Stimulated activated CD8-positive, alpha-beta memory T cell treated with anti-CD3 and anti-CD28 coated beads, Interleukin-2, amount 100 ng/mL, for 48 hours (primary cell): ENCODE measurements at places on chromosomes 3 and 15.

DNA sequence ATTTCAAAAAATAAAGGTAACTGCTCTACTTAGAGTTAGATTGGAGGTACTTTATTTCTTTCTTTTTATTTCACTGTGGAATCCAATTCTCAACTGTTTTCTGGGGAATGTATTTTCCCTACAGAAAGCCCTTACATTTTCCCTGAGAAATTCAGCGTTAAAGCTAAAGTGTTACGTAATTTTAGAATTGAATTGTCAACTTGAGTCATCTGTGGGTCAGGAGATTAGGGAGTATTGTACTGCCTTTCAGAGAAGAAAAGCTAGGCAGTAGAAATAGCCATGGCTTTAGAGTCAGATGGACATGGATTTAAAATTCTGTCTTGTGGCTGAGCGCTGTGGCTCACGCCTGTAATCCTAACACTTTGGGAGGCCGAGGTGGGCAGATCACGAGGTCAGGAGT is 728.6 kb downstream of the ROBO1 start:
- DNase-seq, result no peak

GRCh38 chr3:114624571-114625181 is 330.8 kb downstream of the TIGIT start:
- no peak for DNase-seq

- DNase-seq, result no peak
These were observed 10.8 kb downstream of the BHLHE40 start for GRCh38 chr3:4990069-4990468.

DNA sequence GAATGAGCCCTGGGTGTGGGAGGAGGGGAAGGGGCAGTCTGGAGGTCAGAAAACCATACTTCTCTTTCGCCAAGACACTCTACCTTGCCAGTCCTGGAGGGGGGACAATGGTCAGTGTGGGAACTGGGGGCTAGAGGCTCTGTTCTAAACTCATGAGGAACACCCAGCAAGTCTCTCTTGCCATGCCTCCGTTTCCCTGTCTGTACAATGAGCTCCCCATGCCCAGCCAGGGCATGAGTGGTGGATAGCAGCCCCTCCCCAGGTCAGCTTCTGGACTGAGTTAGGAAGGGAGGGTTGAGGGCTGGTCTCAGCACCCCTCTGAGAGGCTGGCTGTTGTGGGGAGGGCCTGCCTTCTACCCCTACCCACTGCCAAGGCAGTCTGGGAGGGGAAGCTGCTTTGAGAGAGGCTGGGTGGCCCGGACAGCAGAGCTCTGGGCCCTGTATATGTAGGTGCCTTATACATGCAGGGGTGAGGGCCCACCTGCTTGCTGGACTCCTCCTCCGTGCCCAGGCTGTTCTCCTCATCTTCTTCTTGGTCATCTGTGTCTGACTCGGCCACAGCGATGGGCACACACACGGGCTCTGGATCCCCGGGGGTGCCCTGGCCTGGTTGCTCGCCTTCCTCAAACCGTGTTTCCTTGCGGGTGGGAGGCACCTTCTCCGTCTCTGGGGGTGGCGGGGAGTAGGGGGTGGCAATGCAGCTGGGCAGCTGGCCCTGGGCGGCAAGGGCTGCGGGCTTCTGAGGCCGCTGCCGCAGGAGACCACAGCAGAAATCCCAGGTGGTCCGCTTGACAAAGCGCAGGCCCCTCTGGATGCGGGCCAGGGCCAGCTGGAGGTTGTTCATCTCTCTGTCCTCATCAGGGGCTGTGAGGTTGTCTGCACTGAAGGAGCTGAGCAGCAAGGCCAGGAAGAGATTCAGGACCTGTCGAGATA is 68.8 kb downstream of the SCN5A start:
- DNase-seq, result no peak

DNA sequence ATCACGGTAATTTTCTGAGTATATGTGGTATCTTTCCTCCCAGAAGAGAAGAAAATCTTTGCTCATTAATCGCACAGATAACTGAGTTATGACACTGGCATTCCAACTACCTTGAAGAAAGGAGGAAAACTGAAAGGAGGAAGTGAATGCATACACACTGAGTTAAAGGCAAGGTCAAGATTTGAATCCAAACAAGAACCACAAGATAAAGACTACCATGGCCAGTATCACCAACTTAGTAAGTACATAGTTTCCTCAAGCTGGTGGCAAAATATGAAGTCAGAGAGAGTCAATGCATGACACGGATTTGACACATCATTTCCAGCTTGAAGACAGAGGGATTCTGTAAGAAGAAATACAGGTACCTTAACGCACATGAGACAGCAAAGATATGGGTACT is 287.5 kb downstream of the ULK4 start:
- no peak for DNase-seq

DNA sequence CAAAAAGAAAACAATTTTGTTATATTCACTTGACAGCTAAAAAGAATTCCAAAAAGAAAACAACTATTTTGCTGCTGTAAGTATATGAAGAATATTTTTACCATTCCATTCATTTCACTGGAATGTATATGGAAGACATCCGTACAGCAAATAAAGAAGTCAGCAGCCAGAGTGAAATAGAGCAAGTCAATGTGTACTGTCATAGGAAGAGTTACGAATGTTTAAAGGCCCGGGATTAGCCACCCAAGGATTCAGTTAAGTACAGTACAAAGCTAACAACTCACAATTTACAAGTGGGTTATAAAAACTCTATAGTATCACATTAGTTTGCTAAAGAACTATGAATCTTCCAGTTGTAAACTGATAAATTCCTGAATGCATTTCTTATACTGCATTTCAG is 14.4 kb upstream of the XXYLT1 start:
- no peak for DNase-seq

DNA sequence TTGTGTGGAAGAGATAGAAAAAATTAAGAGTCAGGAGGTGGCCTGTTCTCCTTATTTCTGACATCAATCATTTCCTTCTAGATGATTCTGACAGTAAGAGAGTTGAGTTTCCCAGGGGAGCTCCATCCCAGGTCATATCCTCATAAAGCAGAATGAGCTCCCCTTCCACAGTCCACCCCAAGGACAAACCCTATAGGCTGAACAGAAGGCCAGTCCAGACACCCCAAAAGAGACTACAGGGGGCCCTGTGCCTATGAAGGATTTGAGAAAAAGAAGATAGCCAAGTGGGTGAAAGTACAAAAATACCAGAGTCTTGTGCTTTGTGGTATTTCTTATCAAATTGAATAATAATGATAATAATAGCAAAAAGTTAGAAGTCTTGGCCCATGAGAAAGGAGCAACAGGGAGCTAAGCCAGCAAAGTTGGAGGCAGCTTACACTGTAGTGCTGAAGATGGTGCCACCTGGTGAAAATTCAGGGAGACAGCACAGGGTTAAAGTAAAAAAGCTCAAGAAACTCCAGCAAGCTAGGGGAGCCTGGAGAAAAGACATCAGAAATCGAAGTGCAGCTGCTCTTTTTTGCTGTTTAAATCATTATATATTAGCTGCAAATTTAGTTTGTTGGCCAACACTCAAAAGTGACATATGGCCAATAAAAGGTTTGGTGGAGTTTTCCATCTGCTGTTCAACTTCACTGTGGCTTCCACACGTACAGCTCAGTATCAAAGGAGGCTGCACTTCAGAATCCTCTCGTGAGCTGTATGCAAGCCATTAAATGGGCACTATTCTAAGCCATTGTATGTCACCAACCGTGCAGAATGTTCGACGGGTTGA is 35.8 kb upstream of the SLC24A5 start:
- DNase-seq, result no peak

- DNase-seq, result no peak
These were observed 120.6 kb downstream of the PPM1L start for GRCh38 chr3:160876643-160877042.

- no peak for DNase-seq
These were observed 5.9 kb upstream of the RPS27L start for GRCh38 chr15:63163217-63163616.

DNA sequence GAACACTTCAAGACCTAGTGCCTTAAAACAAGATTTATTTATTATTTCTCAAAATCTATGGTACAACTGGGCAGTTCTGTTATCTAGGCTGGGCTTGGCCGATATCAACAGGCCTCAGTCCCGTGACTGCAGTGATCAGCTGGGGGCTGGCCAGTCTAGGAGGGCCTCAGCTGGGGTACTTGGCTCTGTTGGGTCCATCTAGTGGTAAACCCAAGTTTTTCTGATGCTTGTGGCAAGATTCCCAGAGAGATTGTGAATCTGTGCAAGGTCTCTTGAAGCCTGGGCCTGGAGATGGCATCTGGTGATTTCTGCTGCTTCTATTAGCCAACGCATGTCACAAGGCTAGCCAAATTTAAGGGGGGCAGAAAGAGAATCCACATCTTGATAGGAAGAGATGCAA is 482.4 kb upstream of the SGO1 start:
- DNase-seq, result no peak

DNA sequence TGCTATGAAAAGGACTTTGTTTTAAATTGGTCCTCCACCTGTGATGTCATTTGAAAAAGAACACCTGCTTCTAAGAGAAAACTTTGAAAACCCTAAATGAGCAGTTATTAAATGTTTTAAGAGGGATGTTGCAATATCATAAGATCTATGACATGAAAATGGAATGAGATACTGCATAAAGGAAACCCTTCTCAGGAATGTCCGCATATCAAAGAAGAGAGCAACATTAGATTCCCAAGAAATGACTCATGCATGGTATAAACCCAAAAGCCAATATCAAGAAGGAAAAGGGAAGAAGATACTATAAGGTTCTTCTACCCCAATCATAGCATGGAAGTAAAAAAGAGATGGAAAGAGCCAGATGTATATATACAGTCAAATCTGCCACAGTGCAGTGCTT is 627.5 kb upstream of the LMCD1 start:
- no peak for DNase-seq

- no peak for DNase-seq
These were observed 128.3 kb downstream of the ALCAM start for GRCh38 chr3:105495021-105495420.

DNA sequence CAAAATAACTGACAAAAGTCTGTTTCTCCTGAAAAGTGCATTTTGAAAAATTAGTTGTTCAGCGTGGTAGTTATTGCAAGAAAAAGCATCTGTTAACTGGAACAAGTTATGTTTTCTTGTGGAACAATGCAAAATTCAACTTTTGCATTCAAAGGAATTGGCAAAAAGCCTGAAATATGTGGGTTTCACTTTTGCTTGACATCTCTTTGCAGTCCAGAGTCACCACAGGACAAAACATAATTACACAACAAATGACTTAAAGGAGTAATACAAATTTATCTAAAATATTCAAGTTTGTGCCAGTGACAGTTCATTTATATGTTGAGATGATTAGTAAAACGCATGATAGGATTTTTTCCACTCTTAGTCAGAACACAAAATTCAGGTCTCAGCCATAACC is 96.3 kb upstream of the P2RY1 start:
- no peak for DNase-seq

DNA sequence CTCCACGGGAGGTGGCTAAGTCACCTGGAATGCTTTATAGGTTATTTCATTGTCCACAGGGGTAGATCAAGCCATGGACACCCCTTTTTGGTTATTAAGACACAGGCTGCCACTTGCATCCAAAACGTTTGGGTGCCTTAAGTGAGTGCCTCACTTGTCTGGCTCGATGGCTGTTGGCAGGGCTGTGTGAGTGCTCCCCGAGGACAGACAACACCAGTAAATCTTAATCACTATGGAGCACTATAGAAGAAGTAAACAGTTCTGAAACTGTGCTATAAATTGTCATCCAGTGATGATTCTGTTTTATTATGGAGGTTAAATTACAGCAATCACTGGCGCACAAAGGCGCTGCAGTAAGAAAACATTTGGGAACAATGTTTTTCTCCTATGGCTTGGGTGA is 215.5 kb downstream of the CACNA2D3 start:
- DNase-seq, result no peak

DNA sequence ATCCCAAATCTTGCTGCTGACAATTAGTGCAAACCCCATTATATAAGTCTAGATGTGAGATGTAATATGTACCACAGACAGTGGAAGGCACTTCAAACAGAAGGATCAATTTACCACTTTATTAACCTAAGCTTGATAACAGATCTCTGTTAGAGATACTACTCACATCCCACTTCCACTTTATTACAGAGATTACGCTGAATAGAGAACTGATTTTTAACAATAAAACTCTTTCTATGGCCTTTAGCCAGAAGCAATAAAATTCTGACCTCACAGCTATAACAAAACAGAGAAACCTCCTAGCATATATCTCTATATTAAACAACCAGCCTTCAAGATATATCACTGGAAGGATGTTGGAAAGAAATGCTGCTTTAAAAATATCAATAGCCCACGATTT is 517.7 kb downstream of the MAGI1 start:
- no peak for DNase-seq
